Endothelial cell (in vitro differentiated cells): ENCODE measurements at places on chromosomes 7 and 10.

DNA sequence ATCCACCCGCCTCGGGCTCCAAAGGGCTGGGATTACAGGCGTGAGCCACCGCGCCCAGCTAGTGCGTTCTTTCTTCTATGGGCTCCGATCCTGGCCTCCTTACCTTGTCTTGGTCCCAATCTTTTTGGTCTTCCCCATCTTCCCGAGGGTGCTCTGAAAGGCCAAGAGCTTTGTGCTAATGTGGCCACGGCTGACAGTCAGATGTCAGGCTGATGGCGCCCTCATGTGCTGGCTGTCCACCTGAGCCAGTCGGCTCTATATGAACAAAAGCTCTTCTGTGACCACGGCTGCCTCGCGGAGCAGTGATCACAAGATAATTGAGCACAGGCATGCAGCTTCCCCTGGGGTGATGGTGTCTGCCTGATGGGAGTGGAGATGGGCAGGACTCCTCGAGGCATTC lies 11.0 kb upstream of the AHCYL2 start:
- DNase-seq = no peak

DNA sequence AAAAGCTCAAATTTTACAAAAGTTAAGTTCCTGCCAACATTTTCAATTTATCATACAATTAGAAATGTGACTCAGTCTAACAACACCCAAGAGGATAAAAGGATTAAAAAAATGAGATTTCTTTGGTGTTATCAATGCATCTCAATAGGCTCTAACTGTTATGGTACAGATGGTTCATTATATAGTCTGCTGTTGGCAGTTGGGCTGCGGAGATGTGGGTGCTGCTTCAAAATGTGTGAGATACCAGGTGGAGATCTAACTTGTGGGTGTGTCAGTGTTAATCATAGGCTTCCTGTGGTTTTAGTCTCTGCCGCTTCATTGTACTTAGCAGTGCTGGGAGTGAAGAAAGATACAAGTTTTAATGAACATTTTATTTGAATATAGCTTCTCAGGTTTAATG lies 231.2 kb downstream of the EXOC4 start:
- no peak for DNase-seq

GRCh38 chr7:129351320-129351719 lies 82.9 kb upstream of the STRIP2 start:
- DNase-seq = no peak

GRCh38 chr7:7176406-7177043 lies 5.8 kb upstream of the C1GALT1 start:
- no peak for DNase-seq

- DNase-seq = no peak
Observed at GRCh38 chr7:395643-396042, 105.7 kb downstream of the FOXL3 start.

- no peak for DNase-seq
Observed at GRCh38 chr7:106165337-106165736, 53.2 kb upstream of the SYPL1 start.

DNA sequence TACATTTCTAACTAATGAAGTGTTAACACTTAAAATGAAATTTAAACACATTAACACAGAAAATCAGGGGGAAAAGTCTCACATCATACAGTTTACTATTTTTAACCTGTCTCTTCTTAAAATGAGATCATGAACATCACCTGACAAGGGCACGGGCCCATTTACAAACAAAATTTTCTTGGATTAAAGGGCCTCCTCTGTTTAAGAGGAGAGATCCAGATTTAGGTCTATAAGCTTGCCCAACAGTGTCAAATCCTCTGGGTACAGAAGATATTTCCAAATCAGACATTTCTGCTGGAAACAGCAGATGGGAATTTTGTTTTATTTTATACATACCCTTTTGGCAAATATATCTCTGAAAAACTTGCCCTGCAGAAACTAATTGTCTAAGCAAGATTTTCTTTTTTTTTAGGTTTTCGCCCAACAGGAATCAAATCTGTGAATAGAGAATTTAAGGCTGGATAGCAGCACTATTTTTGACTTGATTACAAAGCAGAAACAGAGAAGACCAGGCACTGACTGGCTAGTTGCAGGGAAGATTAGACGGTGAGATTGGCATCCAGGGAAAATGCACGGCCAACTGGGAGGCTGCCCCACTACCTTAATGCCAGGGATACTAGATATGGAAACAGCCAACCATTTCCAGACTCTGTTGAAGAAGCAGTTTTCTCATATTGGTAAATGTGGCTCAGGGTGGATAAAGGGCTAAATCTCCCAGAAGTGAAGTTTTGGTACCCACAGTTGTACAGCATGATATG lies 173.4 kb downstream of the LRRN3 start:
- DNase-seq = no peak

- DNase-seq = no peak
Observed at GRCh38 chr7:148939128-148939755, 55.2 kb upstream of the EZH2 start.

DNA sequence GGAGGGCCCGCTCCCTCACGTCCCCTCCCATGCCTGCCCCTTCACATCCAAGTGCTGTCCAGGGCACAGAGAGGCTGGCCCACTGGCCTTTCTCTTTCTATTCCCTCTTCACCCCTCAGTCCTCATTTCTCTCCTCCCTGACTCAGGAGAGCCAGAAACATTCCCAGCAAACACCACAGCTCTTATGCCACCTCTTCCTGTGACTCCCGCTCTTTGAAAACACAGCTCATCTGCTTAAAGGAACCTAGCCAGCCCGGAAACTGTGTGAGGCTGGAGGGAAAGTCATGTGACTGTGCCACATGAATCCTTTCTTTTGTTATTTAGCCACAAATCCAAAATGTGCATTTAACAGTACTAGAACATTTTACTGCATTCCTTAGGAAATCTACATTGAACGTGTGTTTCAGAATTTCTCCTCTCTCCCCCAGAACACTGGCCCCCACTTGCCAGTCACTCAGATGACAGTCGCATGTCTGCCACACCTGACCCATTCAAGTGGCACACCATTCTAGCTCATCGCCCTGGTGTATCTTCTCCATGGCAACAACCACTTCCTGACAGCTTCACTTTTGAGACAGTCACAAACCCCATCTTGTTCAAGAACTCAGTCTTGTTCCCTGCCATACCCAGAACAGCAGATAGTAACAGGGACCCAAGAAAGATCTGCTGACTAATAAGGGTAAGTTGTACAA lies 42.8 kb downstream of the GRB10 start:
- no peak for DNase-seq

DNA sequence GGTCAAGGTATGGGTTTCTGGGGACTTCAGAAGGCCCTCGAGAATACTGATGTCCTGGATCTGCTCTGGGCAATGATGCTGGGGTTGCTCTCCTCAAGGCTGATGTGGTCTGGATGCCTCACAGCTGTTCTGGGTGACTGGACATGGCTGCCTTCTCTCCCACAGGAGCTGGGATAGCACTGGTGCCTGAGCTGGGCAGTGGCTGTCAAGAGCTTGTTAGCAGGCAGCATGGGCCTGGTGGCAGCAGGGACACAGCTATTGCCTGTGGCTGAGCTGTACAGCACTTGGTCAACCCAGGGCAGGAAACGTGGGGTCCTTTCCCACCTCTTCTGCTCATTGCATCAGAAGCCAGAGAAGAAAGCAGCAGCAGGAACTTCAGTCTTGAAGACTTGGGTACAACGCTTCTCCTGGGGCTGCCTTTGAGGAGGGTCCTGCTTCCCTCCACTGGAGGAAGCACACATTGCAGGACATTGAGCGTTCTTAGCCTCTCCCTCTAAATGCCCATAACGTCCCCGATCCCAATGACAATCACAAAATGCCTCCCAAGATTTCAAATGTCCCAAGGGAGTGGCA lies 13.0 kb downstream of the ADCYAP1R1 start:
- DNase-seq = no peak

GRCh38 chr7:113635492-113635891 lies 283.3 kb downstream of the PPP1R3A start:
- no peak for DNase-seq

DNA sequence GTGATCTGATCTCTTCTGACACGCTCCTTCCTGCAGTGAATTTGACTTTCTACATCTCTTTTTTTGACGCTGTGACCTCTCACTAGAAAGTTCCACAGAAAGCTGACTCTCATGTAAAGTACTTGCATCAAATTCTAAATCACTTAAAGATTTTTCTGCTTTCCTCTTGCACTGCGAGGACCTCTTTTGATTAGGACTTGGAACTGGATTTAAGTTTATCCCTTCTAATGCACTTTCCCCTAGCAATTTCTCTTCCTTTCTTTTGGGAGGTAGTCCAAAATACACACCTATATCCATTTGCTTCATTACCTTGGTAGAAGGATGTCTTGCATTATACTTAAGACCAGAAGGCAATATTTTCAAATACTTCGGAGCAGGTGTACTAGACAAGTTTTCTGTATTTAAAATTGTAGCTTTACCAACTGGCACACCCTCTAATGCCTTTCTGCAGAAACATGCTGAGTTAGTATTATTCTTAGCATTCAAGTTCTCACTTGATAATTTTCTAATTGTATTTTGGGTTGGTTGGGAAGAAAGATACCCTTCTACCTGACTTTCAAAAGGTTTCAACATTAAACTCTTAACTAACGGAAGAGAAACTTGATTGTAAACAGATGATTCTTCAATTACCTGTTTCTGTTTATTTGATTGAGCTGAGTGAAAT lies 4.6 kb downstream of the DCLRE1A start:
- DNase-seq = no peak

GRCh38 chr7:129950191-129950932 lies 2.4 kb downstream of the UBE2H start:
- no peak for DNase-seq
